ENCODE measurements at places on chromosomes 2 and 18.
A peak's percentile ranks its signal among the peaks of the same experiment; 100 is the strongest.

DNA sequence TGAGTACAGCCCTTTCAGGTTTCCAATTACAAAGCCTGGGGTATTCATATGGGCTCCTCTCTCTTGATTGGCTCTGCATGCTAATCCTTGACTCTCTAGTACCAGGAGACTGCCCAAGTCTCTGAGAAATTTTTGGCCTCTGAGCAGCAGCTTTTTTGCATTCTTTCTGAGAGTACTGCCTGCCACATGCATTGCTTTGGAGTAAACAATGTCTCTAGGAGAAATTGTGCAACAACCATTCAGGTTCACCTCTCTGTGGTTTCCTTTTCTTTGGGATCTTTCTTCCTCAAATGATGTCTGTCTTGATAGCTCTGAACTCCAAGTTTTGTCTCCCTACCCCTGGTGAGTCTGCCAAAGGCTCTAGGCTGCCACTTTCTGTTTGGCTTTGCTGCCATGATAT, 115.8 kb upstream of the SETBP1 start:
- no peaks in the 10 kb centered on the region for H3K27me3 ChIP-seq
- H3K36me3 ChIP-seq = no peaks in the 10 kb centered on the region
- H3K4me3 ChIP-seq = no peak overlapping the region
- H3K27ac ChIP-seq = no peak overlapping the region
- no peak for DNase-seq

- no peaks in the 10 kb centered on the region for H3K36me3 ChIP-seq
- no peak for DNase-seq
- H3K4me3 ChIP-seq = no peak overlapping the region
- no peaks in the 10 kb centered on the region for H3K4me1 ChIP-seq
- H3K27me3 ChIP-seq = no peaks in the 10 kb centered on the region
- H3K27ac ChIP-seq = no peak overlapping the region
Observed at GRCh38 chr2:135451966-135452365, 79.1 kb downstream of the ZRANB3 start.

DNA sequence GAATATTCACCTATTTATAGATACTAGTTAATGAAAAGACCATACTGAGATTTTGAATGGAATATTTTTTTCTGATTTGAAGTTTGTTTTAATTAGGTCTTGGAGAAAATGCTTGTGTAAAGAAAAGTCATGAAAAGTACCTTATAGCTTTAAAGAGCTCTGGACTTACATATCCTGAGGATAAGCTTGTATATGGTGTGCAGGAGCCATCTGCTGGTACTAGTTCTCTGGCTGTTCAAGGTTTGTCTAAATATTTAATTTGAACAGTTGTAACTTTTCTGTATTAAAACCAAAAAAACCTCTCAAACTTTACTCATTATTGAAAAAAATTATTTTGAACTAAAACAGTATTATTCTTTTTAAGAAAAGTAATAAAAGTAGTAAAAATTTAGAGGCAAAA, 50.1 kb downstream of the UBR3 start:
- H3K4me3 ChIP-seq = no peak overlapping the region
- peaks cover 3% of the 10 kb centered on the region for H3K36me3 ChIP-seq
- no peaks in the 10 kb centered on the region for H3K27me3 ChIP-seq
- H3K4me1 ChIP-seq = no peaks in the 10 kb centered on the region
- DNase-seq = peak; percentile 36
- H3K27ac ChIP-seq = no peak overlapping the region

GRCh38 chr2:23464156-23464555, 79.2 kb downstream of the KLHL29 start:
- H3K27me3 ChIP-seq = peaks cover 11% of the 10 kb centered on the region
- no peak for DNase-seq
- no peaks in the 10 kb centered on the region for H3K36me3 ChIP-seq
- no peak overlapping the region for H3K4me3 ChIP-seq
- H3K27ac ChIP-seq = no peak overlapping the region

- H3K4me1 ChIP-seq = no peaks in the 10 kb centered on the region
- DNase-seq = no peak
- H3K27me3 ChIP-seq = no peaks in the 10 kb centered on the region
- no peaks in the 10 kb centered on the region for H3K36me3 ChIP-seq
Observed at GRCh38 chr2:7621018-7621814, 704.0 kb downstream of the RNF144A start.

- H3K27ac ChIP-seq = no peak overlapping the region
- H3K4me1 ChIP-seq = peaks cover 11% of the 10 kb centered on the region
- no peak for DNase-seq
- no peaks in the 10 kb centered on the region for H3K36me3 ChIP-seq
Observed at GRCh38 chr2:235630718-235631296, 137.0 kb downstream of the AGAP1 start.

DNA sequence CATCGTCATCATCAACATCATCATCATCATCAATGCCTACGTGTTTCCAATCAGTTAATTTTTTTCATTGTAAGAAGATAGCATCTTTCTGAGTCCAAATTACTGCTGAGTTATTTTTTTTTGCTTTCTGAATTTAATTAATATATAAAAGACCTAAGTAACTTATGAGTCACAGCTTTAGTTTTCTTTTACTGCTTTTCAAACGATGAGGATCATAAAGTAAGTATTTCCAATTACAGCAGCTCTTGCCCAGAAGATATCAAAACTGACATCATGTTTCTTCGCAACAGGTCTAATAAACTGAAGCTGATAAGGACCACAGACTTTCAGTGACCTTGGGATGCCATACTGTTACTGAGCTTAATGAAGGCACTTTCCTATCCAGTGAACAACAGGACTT, 442.2 kb downstream of the DSEL start:
- H3K27me3 ChIP-seq = no peaks in the 10 kb centered on the region
- no peaks in the 10 kb centered on the region for H3K36me3 ChIP-seq
- H3K4me3 ChIP-seq = no peak overlapping the region
- no peak for DNase-seq
- no peaks in the 10 kb centered on the region for H3K4me1 ChIP-seq

DNA sequence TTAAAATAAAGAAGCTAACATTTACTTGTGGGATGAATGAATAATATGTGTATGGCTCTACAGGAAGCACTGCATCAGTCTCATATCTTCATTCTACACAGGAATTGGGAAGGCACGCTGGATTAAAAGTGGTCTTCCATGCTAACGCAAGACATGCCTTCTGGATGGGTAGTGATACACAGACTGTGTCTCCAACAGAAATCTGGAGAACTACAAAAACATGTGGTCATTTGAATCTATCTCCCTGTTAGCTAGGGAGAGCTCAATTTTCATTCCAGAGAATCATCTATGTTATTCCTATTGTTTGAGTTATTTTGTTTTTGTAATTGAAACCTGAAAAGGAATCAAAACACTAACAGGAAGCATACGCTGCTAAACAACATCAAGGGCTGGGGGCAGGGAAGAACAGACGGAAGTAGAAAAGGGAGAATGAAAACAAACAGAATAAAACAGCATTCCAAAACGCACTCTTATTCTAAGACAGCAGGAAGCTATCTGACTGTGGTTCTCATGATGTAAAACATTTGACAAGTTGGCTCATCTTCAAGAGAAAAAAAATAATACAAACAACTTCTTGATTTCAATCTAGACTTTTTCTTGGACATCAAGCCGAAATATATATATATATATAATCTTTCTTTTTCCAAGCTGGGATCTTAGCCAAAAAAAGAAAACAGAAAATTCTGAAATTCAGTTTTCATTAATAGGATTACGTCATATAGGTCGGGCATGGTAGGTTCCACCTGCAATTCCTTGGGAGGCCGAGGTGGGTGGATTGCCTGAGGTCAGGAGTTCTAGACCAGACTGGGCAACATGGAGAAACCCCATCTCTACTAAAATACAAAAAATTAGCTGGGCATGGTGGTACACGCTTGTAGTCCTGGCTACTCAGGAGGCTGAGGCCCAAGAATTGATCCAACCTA, 31.5 kb upstream of the ASNSD1 start:
- H3K27me3 ChIP-seq = no peaks in the 10 kb centered on the region
- H3K4me1 ChIP-seq = no peaks in the 10 kb centered on the region
- H3K36me3 ChIP-seq = no peaks in the 10 kb centered on the region
- H3K4me3 ChIP-seq = no peak overlapping the region

- H3K27ac ChIP-seq = no peak overlapping the region
- no peak overlapping the region for H3K4me3 ChIP-seq
- no peaks in the 10 kb centered on the region for H3K4me1 ChIP-seq
- no peak for DNase-seq
- H3K27me3 ChIP-seq = no peaks in the 10 kb centered on the region
Observed at GRCh38 chr18:52582516-52582915, 242.5 kb downstream of the DCC start.

- H3K27me3 ChIP-seq = no peaks in the 10 kb centered on the region
- peak; percentile 42 for DNase-seq
- H3K27ac ChIP-seq = no peak overlapping the region
- H3K36me3 ChIP-seq = no peaks in the 10 kb centered on the region
- peaks cover 13% of the 10 kb centered on the region for H3K4me1 ChIP-seq
Observed at GRCh38 chr2:100192825-100193224, 50.4 kb upstream of the AFF3 start.

DNA sequence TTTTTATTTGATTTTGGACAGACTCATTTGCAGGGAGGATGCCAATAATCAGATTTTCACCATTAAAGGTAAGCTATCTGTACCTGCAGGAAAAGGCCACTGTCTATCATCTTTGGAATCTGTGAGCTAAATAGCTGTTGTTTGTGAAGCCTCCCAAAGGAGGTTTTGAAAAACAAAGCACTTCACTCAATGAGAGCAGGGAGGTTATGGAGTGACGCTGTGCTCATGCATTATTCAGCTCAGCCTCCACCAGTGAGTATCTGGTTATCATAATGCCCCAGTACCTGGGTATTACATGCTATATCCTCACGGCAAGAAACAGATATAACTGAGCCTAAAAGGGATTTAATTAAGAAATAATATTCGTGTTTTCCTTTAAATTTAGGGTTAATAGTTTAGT, 189.6 kb upstream of the PIK3C3 start:
- no peaks in the 10 kb centered on the region for H3K27me3 ChIP-seq
- no peak overlapping the region for H3K27ac ChIP-seq
- no peak overlapping the region for H3K4me3 ChIP-seq
- DNase-seq = no peak
- no peaks in the 10 kb centered on the region for H3K36me3 ChIP-seq

GRCh38 chr18:76610012-76610411, 115.0 kb upstream of the ZNF516 start:
- H3K27ac ChIP-seq = no peak overlapping the region
- H3K4me1 ChIP-seq = no peaks in the 10 kb centered on the region
- H3K27me3 ChIP-seq = no peaks in the 10 kb centered on the region
- DNase-seq = no peak
- no peak overlapping the region for H3K4me3 ChIP-seq

GRCh38 chr2:202778217-202778616, 93.3 kb downstream of the ICA1L start:
- DNase-seq = no peak
- no peak overlapping the region for H3K27ac ChIP-seq
- H3K4me3 ChIP-seq = no peak overlapping the region

DNA sequence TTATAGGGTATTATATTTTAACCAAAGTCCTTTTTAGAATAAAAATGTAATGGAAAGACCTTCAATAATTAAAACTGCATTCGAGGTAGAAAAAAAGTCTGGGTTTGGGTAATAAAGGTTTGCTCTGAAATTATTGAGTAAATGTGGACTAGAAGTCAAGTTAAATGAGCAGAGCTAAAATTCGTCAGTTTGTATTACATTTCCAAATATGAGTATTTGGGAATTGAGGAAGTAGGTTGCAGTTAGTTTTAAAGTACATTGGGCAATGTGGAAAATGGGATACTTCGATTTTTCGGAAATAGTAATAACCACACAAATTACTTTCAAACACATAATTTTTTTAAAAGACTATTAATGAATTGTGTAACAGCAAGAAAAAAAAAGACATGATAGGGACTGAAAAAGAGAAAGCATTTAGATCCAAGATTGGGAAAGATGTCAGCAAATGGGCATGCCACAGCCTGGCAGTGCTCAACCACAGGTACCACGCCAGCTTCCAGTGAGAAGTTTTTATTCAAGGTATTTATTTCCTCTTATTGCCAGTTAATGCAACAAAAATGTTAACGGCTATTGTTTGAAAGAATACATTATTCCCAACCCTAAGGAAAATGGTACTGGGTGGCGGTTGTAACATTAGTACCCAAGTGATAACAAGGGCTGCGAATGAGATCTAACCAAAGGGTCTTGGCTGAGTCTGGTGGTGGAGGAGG, 50.0 kb downstream of the TTC39C start:
- no peak overlapping the region for H3K27ac ChIP-seq
- no peaks in the 10 kb centered on the region for H3K36me3 ChIP-seq
- no peak overlapping the region for H3K4me3 ChIP-seq
- DNase-seq = no peak
- no peaks in the 10 kb centered on the region for H3K27me3 ChIP-seq

DNA sequence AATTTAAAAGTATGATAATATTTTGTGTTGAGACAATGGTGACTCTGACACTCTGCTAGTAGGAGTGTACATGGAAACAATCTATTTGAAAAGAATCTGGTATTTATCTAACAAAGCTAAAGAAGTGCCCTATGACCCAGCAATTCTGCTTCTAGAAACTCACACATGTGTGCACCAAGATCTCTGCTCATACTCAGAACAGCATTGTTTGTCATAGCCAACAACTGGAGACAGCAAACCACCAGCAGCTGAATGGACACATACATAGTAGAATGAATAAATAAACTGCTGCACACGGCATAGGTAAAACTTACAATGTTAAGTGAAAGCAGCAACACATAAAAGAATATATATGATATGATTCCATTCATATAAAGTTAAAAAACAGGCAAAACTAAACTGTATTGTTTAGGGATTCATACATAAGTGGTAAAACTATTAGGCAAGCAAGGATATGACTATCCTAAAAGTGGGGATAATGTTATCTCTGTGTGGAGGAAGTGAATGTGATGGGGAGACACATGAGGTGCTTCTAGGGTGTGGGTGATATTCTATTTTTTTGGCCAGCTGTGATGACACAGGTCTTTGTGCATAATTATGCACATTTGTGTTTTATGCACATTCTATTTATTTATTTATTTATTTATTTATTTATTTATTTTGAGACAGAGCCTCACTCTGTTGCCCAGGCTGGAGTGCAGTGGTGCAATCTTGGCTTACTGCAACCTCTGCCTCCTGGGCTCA, 71.1 kb downstream of the RFTN2 start:
- H3K36me3 ChIP-seq = no peaks in the 10 kb centered on the region
- DNase-seq = no peak
- H3K4me1 ChIP-seq = no peaks in the 10 kb centered on the region
- no peaks in the 10 kb centered on the region for H3K27me3 ChIP-seq

DNA sequence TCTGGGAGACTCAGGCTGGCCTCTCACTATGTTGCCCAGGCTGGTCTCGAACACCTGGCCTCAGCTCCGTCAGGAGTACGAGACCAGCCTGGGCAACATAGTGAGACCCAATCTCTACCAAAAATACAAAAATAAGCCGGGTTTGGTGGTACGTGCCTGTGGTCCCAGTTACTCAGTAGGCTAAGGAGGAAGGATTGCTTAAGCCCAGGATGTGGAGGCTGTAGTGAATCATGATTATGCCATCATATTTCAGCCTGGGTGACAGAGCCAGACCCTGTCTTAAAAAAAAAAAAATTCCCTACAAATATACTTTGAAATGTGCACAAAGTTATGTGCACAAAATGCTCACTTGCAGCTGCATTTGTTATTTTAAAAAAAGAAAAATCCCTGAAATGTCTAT, 26.3 kb upstream of the AGAP1 start:
- DNase-seq = no peak
- peaks cover 5% of the 10 kb centered on the region for H3K4me1 ChIP-seq
- no peaks in the 10 kb centered on the region for H3K27me3 ChIP-seq

- H3K27ac ChIP-seq = no peak overlapping the region
- H3K36me3 ChIP-seq = no peaks in the 10 kb centered on the region
- H3K4me3 ChIP-seq = no peak overlapping the region
- H3K27me3 ChIP-seq = no peaks in the 10 kb centered on the region
Observed at GRCh38 chr2:185381631-185382030, 357.0 kb upstream of the FSIP2 start.

- DNase-seq = no peak
- H3K36me3 ChIP-seq = no peaks in the 10 kb centered on the region
- H3K4me1 ChIP-seq = peaks cover 8% of the 10 kb centered on the region
- peaks cover 69% of the 10 kb centered on the region for H3K27me3 ChIP-seq
- H3K27ac ChIP-seq = no peak overlapping the region
Observed at GRCh38 chr2:10720306-10720705, 1.1 kb upstream of the ATP6V1C2 start.
